RKO (cell line): ENCODE measurements at places on chromosomes 1 and 21.

DNA sequence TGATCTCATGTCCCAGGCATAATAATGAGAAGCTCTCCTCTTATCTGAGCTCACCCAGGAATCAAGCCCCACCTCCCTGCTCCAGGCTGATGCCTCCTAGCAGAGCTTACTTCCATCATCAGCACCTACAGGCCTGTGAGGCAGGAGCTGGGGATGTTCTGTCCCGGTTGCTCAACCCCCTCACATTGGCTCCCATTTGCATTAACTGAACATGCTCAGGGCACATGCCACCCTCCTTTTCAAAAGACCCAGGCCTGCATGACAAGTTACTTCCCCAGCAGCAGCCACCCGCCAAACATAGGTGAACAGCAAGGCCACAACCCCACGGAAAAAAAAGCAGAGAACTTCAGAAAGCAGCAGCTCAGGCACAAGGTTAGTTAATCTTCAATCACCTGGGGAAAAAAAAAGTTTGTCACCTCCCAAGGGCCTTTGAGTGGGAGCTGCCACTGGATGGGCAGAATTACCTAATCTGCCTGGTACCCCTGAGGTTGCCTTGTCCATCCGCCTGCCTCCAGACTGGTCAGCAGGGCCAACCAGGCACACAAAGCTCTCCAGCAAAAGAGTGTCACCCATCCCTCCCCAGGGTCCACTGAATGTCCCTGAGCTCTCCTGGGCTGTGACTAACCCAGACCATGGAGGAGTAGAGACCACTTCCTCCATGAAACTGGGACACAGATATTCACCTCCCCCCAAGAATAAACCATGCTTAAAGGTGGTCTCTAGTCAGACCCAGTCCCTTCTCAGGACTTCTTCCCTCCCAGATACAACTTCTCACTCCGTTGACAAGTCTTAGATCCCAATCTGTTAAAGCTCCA, 4.4 kb downstream of the KCNN3 start:
- no peak for DNase-seq

DNA sequence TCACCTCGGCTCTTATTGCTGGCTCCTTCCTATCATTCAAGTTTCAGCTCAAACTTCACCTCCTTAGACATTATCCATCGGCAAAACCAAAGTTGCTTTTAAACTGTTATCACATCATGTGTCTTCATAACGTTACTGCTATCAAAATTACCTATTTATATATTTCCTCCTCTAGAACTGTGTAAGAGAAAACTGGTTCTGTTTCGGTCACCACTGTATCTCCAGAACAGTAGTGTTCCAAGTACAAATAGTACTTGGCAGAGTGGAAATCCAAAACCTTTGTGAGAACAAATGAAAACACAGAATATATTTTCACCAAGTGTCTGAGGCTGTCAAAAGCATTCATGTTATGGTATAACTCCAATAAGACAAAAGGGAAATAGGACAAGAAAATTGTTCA, 9.1 kb downstream of the ZRANB2 start:
- DNase-seq = no peak

DNA sequence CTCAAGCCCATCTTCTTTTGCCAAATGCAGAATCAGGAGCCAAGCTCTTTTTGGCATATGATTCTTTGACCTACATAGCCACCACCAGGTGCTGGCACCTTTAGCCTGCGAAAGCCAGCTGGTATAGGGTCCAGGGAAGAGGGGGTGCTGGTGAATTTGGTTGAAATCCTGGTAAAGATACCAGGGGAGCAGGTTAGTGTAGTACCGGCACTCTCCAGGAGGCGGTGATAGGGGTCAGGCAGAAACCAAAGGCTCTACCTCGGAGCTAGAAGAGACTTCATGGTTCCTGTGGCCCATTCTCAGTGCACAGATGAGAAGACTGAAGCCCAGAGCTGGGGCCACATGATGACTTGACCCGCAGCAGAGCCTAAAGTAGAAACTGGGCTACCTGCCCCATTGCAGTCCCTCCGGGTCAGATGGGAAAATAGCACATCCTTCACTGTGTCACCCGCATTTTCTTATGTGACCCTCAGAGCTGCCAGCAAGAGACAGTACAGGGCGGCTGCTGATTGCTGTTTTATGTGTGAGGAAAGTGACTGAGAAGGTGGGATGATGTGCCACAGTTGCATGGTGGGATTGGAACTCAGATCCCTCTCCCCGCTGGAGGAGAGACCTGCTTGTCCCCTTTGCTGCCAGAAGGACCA, 36.0 kb upstream of the IL19 start:
- no peak for DNase-seq

DNA sequence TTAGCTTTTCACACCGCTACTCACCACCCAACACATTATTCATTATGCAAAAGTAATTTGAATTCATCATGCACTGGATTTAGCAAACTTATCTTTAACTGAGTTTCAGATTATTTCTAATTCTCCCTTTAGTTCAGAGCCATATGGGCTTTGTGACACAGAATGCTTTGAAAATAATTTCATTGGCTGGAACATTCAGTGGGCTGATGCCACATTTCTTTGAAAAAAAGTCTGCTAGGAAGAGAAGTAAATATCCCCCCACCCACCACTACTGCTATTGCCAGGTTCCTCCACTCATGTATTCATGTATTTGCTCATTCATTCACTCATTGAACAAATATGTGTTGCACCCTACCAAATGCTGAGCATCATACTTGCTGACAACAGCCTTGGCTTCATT, 280.5 kb downstream of the DSCAM start:
- DNase-seq = no peak

DNA sequence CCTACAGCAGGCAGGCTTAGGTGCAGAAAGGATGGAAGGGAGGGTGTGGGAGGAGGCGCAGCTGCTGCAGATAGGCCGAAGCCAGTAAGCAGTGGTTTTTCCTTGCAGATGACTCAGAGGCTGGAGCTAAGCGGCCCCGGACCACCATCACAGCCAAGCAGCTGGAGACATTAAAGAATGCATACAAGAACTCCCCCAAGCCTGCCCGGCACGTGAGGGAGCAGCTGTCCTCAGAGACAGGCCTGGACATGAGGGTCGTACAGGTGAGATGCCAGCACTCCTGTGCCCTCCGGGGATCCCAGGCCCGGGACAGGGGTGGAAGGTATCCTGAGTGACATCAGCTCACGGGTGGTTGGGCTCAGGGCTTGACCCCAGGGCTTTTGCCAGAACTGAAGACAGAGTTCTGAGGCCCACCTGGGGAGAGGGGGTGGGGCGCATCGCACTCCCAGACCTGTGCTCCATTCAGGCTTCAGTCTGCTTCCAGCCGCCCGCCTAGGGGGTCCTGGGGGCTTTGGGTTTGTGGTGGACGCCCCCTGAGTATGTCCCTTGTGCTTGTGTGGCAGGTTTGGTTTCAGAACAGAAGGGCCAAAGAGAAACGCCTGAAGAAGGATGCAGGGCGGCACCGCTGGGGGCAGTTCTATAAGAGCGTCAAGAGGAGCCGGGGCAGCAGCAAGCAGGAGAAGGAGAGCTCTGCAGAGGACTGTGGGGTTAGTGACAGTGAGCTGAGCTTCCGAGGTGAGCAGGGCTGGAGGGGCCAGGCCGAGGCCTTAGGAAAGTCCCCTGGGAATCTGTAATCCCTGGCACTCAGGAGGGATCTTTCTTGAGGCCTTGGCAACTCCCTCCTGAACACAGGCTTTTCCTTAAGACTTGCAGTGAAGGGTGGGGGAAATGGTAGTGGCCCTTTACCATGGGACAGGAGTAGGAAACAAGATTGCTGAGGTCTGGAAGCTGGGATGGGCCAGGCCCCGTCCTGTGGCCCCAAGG, 41.5 kb downstream of the LHX4 start:
- DNase-seq = no peak

DNA sequence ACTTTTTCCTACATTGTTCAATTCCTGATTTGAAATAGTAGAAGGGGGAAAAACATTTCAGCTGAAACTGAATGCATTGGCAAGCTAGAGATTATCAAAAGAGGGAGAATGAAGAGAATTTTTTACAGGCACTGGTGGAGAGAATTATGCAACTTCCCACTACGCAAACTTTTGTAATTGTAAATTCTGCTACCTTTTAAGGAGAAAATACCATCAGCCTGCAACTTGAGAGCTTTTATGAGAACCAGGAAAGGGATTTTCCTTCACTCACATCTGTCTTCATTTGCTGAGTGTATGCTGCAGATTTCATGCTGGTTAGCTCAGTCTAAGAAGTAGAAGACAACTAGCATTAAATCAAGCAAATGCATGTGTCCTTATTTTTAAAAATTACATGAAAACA, 43.7 kb downstream of the ADAMTS1 start:
- DNase-seq = no peak

DNA sequence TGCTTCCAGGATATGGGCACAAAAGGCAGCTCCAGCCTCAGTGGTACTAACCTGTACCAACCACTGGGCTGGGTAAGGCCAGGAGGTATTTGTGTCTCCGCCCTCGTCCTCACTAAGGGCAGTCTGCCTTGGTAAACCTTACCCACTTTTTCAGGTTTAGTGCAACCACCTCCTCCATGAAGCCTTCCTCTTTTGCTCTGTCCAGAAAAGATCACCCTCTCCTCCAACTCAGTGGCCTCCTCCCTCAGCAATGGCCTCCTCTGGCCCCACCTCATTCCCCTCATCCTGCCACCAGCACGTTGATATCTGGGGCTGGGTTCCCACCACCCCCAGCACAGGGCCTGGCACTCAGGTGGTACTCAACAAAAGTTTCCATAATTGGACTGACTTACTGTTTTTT, 161.5 kb downstream of the GRIK3 start:
- no peak for DNase-seq

DNA sequence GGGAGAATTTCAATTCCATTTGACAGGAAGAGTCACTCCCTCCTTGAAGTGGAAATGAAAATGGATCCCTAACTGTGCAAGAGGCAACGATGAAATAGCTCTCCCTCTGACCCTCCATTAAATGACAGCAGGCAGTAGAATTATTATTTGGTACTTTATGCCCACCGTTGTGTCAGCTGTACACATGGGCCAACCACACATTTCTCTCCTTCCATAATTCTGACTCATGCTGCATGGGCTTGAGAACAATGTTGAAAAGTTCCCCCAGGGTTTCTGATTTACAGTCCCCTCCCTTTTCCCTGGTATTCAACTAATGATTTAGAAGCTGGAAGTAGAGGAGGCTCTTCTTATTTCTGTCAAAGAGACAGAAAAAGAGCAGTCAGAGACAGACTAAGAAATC, 103.5 kb downstream of the RGS7 start:
- no peak for DNase-seq

DNA sequence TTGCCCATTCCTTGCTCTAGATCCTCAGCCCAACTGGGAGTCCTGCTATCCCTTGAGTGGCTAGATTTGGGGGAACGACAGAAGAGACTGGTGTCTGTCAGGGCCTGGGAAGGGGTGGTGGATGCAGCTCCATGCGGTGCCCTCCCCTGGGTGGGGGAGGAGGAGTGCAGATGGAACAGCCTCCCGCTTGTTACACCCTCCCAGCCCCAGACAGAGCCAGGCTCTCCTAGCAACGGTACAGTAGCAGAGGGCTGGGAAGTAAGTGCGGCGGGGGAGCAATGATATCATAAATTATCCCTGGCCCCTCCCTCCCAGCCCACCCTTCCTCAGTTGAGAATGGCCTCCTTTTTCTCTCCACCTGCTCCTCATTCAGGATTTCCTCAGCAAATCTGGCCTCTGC, 37.2 kb downstream of the RHBG start:
- DNase-seq = no peak

DNA sequence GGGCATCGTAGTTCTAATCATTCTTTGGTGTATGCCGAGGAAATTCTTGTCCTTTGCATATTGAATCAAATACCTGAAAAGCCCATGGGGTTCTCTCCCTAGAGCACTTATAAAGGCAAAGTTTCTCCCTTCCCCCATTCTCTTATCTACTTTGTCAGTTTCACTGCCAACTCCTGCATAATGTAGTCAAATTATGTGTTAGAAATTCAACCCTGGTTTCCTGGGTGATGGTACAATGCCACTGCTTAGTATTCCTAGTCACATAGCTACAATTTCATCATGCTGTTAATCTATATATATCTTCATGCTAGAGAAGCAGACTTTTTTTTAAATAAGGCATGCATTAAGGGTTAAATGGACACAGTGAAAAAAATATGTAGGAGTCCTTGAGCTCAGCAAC, 119.0 kb downstream of the PDE4B start:
- no peak for DNase-seq

DNA sequence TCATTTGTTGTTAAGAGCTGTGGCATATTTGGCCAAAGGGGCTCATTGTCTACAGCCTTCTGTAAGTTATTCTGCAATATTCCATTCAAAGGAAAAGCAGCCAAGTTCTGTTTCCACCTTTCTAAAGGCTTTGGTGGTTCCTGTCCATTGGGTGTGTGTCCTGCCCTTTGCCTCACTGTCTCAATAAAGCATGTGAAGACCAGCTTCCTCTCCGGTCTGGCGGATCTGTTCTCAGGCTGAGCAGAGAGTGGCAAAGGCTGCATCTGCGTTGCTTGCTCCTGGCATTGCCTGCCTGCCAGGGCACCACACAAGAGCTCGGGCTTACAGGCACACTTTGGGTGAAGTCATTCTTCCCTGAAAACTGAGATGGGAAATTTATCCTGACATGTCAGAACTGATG, 34.9 kb downstream of the ST6GALNAC3 start:
- DNase-seq = no peak

DNA sequence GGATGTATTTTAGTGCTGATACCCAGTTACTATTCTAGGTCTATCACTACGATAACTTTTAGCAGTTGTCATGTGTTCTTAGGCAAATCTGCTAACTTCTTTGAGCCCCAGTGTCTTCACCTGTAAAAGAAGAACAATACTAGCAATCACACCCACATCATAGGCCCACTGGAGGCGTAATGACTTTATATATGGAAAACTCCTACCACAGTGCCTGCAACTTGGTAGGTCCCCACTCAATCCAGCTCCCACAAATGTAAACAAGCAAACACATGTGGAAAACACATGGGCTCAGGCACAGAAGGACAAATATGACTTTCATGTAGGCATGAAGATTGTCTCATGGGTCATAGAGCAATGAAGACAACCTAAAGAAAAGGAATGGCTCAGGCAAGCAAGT, 115.8 kb downstream of the TBX19 start:
- DNase-seq = no peak

GRCh38 chr21:16241016-16241415, 511.2 kb downstream of the USP25 start:
- no peak for DNase-seq

DNA sequence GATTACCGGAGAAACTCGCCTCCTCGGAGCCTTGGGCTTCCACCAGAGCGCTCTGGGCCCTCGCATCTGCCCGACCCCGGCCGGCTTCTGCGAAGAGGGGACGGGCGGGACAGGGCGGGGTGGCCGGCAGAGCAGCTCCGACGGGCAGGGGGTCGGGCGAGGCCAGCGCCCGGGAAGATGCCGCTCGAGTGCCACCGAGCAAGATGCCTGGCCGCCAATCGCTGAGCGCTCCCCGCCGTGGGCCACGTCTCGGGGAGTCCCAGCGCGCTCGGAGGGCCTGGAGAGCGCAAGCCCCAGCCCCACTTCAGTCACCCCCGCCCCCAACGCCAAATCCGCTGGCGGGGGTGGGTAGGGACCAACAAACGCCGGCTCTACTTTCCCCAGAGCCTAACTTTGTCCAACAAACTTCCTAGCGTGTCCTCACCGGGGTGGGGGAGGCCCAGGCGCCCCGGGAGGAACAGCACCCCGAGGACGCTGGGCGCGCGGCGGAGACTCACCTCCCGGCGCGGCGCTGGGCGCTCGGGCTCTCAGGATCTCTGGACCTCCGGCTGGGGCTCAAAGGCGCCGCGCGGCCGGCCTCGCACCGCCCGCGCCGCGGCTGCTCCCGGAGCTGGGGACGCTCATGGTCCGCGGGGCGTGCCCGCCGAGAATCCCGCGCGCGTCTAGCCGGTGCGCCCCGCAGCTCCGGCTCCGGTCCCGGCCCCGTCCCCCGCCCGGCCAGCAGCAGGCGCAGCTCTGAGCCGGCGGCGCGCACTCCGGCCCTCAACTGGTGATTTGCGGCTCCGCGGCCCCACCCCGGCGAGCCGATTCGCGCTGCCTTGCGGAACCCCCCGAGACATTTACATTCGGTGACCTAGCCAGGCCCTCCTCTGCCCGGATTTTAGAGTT, at the start of gene BCAR3:
BCAR3 (minus strand) TSS at position 737 of the 888 bp plus-strand sequence. CDS start 6,907 bp downstream, outside the sequence.
- DNase-seq = peak; percentile 70
